ENCODE measurements at places on chromosomes 12 and 14.

DNA sequence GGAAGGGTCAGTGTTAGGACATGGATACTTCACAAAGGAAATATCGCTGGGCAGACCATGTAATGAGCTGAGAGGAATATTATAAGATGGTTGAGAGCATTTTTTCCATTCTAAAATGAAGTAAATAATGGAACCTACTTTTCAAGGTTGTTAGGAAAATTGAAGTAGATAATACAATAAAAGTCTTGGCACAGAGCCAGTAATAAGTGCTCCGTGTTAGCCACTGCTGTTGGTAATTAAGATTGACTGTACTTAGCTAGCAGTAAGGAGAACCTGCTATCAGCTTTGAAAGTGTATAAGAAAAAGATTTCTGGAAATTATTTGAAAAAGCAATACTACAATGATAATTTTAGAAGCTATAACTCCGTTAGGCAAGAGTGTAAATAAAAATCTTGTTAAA is 77.6 kb downstream of the SCAF11 start:
- DNase-seq, result no peak

DNA sequence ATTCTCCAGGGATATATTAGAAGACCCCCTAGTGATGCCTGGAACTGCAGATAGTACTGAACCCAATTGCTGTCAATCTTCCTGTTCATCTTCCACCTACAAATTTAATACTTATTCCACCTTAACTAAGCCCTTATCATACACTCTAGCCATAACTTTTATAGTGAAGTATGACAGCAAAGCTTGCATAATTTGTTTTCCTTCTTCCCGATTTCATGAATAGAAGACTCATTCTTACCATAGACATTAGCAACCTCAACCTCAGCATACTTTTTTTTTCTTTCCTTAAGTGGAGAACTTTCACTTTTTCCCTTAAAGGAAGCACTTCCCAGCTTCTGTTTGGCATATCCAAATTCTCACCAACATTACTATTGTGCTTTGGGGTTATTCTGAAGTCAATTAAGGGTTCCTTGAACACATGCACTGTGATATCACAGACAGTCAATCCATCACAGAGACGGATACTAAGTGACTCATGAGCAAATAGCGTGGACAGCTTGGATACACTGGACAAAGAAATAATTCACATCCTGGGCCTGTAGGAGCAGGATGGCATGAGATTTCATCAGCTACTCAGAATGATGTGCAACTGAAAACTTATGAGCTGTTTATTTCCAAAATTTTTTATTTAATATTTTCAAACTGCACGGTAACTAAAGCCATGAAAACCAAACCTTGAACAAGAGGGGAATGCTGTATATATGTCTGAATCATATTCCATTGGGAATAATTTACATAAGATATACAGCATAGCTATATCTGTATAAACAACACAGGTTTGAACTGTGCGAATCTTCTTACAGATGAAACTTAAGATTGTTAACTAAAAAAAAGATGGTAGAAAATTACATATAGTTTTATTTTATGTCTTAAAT is 63.9 kb downstream of the SYT1 start:
- no peak for DNase-seq

DNA sequence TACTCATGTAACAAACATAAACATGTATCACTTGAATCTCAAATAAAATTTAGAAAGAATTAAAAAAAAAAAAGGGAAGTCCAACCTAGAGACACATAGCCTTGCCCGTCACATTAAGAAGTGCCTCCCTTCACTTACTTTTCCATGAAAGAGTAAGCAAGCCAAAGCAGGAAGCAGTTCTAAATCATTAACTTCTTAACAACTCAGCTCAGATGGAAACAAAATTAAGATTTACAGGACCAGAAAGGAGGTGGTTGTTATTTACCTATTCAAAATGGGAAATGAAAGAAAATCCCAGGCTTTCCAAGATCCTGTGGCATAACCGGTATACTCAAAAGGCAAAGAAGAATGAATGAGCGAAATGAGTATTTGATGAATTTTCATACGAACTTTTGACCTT is 258.6 kb upstream of the DCN start:
- DNase-seq, result no peak

DNA sequence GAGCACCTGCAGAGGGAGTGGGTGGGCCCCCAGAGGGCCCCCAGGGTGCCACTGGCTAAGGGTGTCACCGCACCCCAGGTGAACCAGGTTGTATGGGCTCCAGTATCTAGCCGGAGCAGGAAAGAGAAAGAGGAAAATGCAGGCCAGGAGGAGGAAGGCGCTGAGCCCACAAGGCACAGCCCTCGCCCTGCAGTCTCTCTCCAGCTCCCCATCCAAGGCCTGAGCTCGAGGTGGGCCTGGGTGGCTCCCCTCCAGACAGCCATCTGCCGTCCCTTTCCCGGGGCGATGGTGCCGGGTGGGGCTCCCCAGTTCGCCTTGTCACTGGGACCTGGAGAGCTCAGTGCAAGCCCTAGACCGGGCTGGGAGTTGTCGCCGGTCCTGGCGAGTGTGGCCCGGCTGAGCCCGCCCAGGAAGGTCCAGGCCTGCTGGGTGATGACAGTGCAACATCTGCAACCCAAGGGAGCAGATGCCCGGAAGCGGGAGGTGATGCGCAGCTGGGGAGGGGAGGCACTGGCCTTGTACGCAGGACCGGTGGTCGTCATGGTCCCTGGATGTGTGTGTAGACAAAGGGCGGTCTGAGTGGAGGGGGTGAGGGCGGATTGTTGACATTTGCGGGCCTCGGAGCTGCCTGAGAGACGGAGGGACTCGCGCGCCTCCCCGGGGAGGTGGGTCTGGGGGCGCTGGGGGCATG is 716 bp downstream of the TMEM179 start:
- no peak for DNase-seq

DNA sequence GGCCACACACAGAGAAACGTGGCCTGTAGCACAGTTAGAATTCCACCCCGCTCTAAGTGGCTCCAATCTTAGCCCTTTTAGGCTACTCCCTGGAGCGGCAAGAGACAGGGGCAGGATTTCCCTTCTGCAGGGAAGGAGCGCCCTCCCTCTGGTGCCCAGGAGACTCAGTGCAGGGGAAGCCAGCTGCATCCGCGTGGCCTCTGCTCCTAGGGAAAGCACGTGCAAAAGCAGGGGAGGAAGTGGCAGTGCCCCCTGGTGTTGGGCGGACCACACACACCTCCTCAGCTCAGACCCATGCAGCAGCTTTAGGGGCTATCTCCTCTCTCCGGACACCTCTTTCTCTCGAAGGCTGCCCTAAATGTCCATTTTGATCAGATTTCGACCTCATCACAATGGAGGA is 50.0 kb downstream of the SPRING1 start:
- DNase-seq, result no peak

- no peak for DNase-seq
Observed at GRCh38 chr14:21267431-21267845, 1.8 kb downstream of the HNRNPC start.

GRCh38 chr14:23436327-23437132 is 1.1 kb upstream of the MYH7 start:
- DNase-seq, result no peak

DNA sequence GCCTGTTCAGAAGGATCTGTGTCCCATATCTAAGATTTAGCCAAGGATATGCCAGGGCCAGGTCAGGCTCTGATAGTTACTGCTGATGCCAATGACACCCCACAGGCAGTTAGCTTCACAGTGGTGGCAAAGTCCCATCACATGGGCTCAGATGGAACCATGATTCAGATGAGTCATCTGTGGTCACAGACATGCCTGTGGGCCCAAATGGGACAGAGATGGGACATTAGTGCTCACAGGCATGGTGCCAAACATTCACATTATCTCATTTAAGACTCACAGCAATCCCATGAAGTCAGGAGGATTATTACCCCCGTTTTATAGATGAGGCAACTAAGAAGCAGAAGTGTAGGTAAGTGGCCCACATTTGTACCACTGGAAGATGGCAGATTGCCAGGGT is 207.8 kb downstream of the DPF3 start:
- no peak for DNase-seq

GRCh38 chr14:38003746-38004609 is 203.7 kb upstream of the SSTR1 start:
- DNase-seq, result no peak

GRCh38 chr12:121495746-121496145 is 85.1 kb downstream of the KDM2B start:
- no peak for DNase-seq

- no peak for DNase-seq
Observed at GRCh38 chr14:61147381-61147821, 133.7 kb downstream of the TMEM30B start.

DNA sequence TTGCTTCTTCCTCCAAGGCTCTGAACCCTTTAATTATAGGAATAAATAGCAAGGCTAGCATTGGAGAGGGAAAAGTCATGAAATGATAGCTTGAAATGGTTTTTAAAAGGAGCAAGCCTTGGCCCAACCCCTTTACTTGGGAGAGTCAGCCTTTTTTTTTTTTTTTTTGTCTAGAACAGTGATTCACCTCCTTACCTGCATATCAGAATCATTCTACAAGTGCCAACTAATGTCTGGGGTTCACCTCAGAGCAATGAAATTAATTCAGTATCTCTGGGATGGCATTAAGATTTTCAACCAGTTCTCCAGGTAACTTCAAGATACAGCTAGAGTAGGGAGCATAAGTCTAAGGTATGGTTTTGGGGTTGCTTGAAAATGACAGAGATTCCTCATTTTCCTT is 41.3 kb upstream of the TMTC2 start:
- DNase-seq, result no peak

DNA sequence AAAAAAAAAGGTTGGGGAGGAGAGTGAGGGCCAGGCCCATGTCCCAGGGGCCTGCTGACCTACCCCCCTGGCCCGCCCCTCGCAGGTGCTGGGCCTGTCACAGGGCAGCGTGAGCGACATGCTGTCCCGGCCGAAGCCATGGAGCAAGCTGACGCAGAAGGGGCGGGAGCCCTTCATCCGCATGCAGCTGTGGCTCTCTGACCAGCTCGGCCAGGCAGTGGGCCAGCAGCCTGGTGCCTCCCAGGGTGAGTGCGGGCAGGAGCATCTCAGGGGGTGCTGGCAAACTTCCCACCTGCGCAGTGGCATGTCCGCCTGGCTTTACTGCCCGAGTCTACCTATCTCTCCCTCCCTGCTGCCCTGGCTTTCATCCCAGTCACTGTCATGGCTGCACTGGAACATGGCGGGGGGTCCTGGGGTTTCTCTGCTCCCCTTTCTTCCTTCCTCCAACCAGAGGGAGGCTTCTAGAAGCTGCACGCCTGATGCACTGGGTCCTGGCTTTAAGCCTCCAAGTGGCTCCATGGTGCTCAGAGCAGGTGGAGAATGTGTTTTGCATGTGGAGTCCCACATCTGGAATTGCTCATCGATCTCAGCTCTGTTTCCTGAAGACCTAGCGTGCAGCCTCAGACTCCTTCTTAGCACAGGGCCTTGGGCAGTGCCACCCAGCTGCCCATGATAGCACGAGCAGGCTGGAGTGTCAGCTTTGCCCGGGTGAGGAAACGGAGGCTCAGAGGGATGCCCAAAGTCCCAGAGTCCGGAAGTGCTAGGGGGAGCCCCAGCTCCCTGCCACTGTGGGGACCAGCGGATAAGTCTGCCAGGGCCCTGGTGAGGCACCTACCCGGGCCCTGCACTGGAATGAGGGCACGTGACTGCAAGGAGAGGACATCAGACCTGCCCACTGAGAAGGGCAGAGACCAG is 46.3 kb downstream of the PHETA1 start:
- no peak for DNase-seq

DNA sequence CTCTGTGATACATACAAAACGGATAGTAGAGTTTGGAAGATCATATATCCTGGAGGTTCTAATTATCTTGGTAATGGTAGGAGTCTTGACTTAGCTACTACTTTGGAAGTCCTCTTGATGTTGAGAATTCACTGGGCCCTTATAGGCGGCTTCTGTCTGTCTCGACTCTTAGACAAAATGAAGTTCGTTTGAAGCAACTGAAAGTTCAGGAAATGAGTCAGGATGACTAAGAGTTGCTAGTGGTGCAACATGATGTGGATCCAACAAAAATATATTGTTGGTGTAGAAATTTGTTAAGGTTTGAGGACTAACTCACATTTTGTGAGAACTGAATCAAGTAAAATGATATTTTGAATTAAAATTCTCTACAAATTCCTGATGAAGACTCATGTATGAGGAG is 272.7 kb downstream of the AEBP2 start:
- no peak for DNase-seq

GRCh38 chr12:122888232-122888752 is 7.6 kb downstream of the VPS37B start:
- DNase-seq, result no peak

DNA sequence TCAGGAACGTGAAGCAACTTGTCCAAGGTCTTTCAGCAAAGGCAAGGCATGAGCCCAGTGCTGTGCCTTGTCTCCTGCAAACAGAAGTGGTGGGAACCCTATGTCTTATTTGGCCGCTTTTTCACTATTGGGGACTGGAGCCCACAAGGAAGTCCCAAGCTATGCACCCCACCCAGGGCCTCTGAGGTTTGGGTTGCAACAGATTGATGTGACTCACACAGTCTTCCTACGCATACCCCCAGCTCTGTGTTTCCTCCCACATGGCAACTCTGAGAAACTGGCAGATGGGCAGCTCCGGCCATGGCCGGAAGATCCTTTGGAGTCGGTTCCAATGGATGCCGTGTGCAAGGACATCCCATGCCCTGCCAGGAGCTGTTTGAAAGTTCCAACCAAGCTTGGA is 28.3 kb upstream of the CMKLR1 start:
- DNase-seq, result no peak

GRCh38 chr12:128797119-128798118 is 26.3 kb downstream of the SLC15A4 start:
- DNase-seq, result no peak

GRCh38 chr12:130538343-130539095 is 177.6 kb downstream of the RIMBP2 start:
- DNase-seq, result no peak

- no peak for DNase-seq
Observed at GRCh38 chr14:90641615-90642243, 174.5 kb downstream of the TTC7B start.

- DNase-seq, result no peak
Observed at GRCh38 chr12:132236129-132236929, 92.1 kb downstream of the NOC4L start.

DNA sequence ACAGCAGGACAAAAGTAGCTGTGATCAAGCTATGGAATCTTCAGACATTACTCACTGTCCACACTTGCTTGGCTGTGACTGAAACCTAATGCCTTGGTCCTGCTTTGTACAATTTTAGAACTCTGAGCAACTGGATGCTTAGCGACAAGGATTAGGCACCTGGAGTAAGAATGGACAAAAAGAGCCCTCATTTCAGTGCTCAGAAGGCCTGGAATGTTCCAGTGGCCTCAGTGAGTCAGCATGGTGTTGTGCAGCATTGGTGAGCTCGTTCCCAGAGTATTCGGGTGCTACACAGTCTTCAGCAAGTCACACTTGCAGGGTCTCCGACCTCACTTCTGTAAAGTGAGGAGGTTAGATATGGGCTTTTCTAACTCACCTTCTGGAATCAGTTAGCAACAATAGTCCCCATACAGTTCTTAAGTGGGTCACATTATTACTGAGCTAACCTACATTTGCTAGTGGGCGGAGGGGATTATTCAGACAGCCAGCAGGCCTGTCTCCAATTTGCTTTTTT is 108.0 kb upstream of the MDM1 start:
- DNase-seq, result no peak

DNA sequence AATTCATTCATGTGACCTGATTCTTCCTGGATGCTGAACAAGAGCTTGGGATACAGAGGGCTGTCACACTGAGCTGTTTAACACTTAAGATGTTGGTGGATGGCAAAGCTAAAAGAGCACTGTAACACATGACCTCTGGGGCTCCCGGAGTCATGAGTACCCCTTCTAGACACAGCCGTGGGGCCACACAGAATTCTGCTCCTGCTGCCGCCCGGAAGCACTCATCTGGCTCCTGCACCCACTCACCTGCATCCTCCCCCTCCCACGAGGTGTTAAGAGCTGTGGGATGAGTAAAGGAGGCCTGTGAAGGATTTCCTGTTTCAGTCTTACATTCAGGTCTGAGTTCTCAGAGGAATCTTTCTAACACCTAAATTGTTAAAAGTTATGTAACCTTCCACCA is 78.0 kb upstream of the SSTR1 start:
- DNase-seq, result no peak

All from activated T-cell treated with anti-CD3 and anti-CD28 coated beads for 4 hours (primary cell).